Stimulated activated CD8-positive, alpha-beta memory T cell treated with anti-CD3 and anti-CD28 coated beads, Interleukin-2, amount 100 ng/mL, for 1 hour (primary cell): ENCODE measurements at places on chromosomes 12 and 14.

- no peak for DNase-seq
Observed at GRCh38 chr12:50314636-50315312, 31.5 kb upstream of the LIMA1 start.

GRCh38 chr12:42725809-42726208 lies 136.3 kb upstream of the PRICKLE1 start:
- no peak for DNase-seq

DNA sequence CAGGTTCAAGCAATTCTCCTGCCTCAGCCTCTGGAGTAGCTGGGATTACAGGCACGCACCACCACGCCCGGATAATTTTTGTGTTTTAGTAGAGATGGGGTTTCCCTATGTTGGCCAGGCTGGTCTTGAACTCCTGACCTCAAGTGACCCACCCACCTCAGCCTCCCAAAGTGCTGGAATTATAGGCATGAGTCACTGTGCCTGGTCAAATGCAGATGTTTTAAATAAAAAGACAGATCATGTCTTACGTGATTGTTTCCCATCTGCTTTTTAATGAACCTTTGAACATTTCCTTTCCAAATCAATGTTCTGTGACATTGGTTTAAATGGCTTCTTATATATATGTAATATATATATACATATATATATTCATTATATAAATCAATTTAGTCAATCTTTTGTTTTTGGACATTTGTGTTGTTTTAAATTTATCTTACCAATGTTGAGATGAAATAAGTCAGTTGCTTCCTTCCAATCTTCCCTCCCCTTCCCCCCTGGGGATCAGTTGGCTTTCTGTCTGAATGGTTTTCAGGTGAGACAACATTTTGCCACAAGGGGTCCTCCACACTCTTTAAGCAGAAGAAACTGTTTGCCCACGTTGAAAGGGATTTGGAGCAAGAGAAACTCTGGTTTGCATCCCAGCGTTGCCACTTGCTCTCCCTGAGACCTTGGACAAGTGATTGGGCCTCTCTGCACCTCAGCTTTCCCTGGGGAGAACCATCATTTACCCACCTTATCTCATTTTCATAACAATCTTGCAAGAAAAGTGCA lies 47.6 kb upstream of the RBM19 start:
- no peak for DNase-seq

DNA sequence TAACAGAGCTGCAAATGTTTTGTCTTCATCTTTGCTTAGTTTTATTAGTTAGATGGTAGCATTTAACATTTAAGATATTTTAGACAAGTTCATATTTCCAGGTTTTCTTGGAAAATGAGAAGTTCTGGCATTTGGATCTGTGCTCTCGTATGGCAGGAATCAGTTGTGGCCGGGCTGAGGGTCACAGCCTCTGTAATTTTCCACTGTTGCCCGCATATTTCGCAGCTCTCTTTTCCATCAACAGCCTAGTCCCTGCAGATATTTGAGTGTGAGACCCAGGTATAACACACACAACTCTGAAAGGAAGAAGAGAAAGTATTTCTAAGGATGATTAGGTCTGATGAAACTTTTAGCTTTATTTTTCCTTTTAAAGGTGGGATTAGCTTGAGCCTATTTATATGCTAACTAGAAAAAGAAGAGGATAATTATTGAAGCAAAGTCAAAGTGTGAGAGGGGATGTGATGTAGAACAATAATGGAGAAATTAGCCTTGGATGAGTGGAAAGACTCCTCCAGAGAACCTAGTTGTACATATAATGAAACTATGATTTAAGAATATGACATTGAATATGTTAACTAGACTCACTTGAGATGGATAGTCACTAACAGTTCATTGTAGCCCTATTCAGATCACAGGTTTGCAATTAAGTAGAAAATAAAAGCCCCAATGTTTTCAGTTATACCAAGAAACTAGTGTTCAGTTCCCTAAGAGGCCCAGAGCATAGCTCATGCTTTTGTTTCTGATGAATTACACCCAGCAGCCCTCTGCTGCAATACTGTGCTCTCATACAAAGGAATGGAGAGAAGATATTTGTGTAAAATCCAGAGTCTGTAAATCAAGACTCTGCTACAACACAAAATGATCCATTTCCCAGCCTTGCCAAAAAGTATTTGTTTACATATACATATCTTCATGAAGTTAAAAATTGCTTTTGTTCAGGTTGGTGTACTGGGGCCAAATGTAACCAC lies 158.4 kb downstream of the C12orf50 start:
- DNase-seq: no peak

GRCh38 chr14:67396381-67396970 lies 15.5 kb downstream of the PLEK2 start:
- no peak for DNase-seq

DNA sequence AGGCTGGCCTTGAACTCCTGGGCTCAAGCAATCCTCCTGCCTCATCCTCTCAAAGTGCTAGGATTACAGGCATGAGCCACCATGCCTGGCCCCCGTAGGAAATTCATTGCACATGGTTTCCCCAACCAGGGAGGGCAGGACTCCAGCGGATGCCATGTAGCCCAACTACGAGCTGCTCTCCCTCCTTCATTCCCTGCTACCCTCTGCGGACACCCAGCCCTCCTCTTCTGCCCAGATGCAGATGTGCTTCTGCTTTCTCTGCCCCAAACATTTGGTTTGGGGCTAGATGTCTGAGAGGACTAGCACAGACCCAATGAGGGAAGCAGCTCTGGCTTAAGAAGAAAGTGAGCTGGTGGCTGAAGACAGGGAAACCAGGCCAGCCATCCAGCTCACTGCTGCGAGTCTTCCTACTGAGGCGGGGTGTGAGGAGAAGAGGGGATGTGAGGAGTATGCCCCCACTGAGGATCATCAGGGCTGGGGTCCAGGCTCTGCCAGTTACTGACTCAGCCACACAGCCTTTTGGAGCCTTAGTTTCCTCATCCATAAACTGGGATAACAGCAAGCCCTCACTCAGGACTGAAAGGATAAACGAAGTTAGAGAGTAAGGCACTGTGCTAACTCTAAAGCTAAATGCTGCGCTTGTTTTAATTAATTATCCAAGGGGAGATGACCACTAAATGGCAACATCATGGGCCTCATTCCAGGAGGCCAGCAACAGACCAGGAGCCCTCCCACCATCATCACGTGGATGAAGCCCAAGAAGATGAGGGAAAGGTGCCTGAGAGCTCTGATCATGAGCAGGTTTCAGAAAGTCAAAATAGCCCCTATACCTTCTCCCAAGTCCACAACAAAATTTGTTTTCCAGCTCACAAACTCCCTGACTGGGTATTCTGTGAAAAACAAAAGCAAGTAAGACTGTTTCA lies 10.9 kb downstream of the CTDSP2 start:
- DNase-seq: no peak

DNA sequence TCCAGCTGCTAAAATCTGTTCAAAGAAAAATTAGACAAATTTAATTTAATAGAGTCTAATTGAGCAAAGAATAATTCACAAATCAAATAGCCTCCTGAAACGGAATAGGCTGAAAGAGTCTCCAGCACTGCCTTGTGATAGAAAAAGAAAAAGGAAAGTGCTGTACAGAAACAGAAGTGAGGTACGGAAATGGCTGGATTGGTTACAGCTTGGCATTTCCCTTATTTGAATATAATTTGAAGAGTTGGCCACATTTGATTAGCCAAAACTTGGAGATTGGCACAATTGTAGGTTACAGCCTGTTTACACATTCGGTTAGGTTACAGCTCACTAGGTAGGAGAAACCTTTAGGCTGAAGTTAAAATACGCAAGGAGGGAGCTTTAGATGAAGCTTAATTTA lies 24.8 kb upstream of the PCED1B start:
- no peak for DNase-seq
